ENCODE measurements at places on chromosomes 1 and 21.

- DNase-seq = no peak
These were observed 85.5 kb upstream of the ATP1A1 start for GRCh38 chr1:116287341-116288200.

GRCh38 chr1:157404614-157405013 lies 147.7 kb downstream of the FCRL5 start:
- DNase-seq = no peak

DNA sequence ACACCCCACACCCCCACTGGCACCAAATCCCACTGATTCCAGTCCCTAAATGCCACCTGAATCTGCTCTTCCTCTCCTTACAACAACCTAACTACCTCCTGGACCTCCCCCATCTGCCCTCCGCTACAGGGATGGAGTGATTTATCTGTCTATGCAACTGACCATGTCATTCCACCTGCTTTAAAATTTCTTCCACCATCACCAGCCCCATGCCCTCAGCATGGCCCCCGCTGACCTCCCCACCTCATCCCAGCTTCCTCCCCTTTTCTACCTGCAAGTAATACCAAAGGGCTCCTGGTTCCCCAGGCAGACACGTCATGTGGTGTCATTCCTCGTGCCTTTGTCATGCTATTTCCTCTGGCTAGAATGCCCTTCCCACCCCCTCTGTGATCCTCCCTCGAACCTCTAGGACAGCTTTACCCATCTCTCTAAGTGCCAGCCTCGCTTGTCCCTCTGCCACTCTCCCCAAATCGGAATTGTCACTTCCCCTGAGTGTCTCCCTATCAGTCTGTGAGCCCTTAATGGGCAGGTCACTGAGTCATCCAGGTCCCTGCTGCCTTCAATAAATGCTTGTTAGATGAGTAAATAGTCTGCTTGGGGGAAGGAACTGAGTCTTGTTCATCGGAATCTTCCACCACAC lies 3.7 kb downstream of the GJB4 start:
- no peak for DNase-seq

DNA sequence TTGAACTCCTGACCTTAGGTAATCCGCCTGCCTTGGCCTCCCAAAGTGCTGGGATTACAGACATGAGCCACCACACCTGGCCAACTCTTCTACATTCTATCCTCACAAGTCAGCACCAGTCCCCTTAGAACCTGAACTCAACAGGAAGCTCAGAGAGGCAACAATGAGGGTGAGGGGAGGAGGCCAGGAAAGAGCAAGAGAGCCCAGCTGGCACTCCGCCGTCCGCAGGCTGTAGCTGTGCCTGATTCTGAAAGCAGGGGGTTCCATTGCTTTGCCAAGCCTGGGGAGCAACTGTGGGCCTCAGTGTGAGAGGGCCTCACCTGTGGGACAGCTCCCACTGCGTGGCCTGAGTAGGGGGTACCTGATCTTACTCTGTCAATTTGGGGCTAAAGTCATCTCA lies 18.7 kb downstream of the STK40 start:
- no peak for DNase-seq

GRCh38 chr1:33180911-33181890 lies 642 bp downstream of the TRIM62 start:
- DNase-seq = peak; percentile 62

DNA sequence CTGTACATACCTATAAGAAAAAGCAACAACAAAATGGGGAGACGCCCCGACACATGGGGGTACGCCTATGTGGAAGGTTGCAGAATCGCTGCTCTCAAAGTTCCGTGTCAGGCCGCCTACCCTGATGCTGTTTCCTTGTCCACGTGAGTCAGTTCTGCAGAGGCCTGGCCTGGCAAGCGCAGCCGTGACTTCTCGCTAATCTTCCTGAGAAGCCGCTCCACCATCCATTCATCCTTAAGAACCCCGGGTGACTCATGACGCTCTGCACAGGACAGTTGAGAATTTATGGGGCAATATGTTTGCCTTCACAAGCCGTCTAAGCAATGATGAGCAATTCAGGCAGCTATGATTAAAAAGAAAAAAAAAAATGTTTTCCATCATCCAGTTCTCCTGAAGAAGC lies 122.3 kb upstream of the TMPRSS2 start:
- DNase-seq = no peak

- DNase-seq = no peak
These were observed 177.3 kb downstream of the CAMTA1 start for GRCh38 chr1:6962478-6962995.

DNA sequence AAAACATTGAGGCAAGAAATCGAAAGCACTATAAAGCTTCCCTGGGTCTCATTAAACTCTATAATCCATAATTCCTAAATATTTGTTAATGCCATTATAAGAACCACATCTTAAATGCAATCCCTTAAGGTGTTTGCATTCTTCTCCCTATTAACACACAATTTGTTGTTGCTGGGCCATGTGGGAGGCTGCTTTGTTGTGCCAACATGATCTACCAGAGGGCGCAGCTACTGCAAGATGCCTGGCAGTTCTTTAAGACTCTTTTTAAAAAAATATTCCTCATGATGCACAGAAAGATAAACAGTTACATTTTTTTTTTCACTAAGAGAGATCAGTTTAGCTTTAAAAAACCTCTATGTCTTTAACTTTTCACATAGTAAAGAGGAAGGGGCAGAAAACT lies 39.0 kb upstream of the BCAS2 start:
- no peak for DNase-seq

GRCh38 chr1:34511802-34512201 lies 243.0 kb upstream of the GJB5 start:
- no peak for DNase-seq

DNA sequence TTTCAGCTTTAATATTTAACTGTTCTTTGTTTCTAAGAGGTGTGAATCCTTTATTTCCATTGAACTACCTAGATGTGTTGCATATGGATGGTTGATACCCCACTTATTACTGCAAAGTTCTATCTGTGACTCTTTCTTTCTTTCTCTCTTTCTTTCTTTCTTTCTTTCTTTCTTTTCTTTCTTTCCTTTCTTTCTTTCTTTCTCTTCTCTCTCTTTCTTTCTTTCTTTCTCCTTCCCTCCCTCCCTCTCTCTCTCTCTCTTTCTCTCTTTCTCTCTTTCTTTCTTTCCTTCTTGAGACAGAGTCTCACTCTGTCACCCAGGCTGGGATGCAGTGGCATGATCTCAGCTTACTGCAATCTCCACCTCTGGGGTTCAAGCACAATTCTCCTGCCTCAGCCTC lies 34.1 kb downstream of the GABPB2 start:
- no peak for DNase-seq

DNA sequence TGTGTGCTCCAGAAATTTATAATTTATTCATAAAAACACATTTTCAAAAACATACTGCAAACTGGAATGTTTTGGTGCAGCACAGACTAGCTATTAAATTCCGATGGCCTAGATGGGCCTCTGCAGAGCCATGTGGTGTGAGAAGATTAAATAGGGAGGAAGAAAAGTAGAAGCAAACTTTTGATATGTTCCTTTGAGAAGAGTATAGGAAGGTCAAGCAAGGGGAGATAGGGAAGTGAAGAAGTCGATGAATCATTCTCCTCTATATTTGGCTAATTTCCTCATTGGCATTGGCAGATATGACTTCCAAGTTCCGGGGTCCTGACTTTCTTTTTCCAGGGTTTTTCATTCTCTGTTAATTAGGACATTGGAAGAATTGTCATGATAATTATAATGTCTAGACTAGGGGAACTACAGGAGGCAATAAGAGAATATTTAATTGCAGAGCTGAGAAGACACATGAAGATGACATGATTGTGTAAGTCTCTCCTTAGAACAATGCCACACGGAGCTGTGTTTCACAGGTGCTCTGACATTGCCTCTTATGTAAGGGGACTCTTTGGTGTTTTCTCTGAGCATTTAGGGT lies 19.3 kb upstream of the ZNF326 start:
- no peak for DNase-seq

GRCh38 chr1:192053531-192053971 lies 104.7 kb upstream of the RGS18 start:
- no peak for DNase-seq

DNA sequence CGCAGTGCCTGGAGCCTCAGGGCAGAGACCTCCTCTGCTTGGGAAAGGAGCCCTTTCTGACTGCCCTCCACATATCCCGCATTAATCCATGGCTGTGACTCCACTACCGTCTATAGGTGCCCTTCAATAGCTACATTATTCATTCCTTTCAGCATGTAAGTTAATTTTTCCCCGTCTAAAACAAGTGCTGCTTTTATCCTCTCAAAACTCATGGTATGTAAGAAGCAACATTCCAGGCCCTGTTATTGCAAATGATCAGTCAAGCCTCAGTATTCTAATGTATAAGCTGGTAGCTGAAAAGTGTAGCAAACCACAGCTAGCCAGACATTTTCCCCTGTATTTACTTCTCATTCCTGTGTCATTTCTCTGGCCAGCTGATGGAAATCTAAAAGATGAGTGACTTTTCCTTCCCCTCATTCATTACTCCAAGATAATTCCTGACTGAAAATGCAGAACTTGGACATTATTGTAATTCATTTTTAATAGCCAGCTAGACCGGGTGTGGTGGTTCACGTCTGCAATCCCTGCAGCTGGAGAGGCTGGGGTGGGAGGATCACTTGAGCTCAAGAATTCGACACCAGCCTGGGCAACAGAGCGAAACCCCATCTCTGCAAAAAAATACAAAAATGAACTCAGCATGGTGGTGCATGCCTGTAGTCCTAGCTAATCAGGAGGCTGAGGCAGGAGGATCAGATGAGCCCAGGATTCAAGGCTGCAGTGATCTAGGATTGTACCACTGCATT lies 88.5 kb upstream of the SOD1 start:
- DNase-seq = no peak

GRCh38 chr1:210143465-210144062 lies 89.0 kb upstream of the SERTAD4 start:
- DNase-seq = peak; percentile 6

- DNase-seq = no peak
These were observed 49.0 kb downstream of the JAK1 start for GRCh38 chr1:64917328-64917861.

GRCh38 chr1:217911908-217912307 lies 280.8 kb downstream of the SPATA17 start:
- DNase-seq = no peak

DNA sequence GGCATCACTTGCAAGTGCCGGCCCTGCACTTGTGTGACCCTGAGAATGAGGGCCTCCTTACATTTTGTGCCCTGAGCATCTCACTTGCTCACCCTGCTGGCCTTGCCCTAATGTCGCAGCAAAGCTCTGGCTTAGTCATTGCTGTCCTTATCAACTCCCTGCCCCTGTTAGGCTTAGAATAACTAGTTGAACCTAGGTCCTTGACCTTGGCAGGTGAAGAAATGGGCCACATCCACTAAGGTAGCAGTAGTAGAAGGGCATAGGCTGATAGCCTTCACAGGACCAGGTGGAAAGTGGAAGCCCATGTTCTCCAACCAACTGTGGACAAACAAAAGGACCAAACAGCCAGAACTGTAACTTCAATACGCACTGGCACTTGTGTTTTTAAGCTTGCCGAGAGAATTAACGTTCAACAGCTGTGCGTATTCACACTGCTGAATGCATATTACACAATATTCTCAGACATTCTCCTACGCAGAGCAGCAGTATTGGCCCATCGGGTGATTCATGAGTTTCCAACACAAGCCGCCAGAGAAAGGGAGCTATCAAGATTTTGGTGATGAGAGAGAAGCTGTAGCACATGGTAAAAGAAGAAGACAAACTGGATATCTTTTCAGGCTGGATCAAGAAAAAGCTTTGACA lies 27.7 kb upstream of the PTGFRN start:
- DNase-seq = no peak

- no peak for DNase-seq
These were observed 53.2 kb downstream of the SPSB1 start for GRCh38 chr1:9345922-9346321.

DNA sequence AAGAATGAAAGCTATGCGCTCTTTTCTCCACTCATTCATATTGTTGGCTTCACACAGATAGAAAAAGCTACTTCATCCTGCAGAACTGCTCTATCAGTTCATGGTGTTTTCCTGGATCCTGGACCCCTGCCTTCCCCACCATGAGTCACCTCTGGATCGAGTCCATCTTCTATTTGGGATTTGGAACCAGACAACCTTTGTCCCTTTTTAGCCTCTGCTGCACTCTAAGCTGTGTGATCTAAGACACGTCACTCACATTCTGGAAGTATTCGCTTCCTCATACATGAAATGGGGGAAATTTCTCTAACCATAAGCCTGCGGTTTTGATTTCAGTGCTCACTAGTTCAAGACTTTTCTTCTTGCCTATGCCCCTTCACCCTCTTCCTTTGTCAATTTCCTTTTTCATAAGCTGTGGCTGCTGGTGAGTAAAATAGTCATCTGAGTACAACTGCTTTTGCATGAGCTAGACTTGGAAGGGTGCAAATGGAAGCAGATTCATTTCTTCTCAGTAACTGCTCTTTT lies 14.1 kb upstream of the DEGS1 start:
- no peak for DNase-seq

Measured in stimulated activated CD8-positive, alpha-beta memory T cell treated with anti-CD3 and anti-CD28 coated beads, Interleukin-12 subunit alpha, Interleukin-12 subunit beta, amount 100 ng/mL, for 1 hour (primary cell).